DND-41 (cell line): ENCODE measurements at places on chromosomes 13 and 19.
A peak's percentile ranks its signal among the peaks of the same experiment; 100 is the strongest.

DNA sequence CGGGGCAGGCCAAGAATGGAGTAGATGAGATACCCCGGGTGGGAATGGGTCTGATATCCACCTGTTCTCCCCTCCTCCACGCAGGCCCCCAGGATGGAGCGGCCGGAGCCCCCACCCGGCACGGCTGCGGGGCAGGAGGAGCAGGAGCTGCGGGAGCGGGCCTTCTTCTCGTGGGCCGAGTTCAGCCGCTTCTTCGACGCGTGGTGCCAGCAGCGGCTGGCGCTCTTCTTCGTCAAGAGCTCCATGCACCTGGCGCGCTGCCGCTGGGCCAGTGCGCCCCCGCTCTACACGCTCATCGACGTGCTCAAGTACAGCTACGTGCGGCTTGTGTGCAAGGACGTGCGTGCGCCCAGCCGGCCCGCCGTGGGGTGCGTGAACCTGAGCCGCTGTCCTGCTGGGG lies 1.2 kb downstream of the ZSWIM9 start:
- H3K27ac ChIP-seq: peak overlapping the region; percentile 98; the same call in 1 of the 2 replicates
- DNase-seq: no peak
- H3K27me3 ChIP-seq: no peaks in the 10 kb centered on the region
- H3K36me3 ChIP-seq: peaks cover 37% of the 10 kb centered on the region
- H3K4me1 ChIP-seq: peaks cover 35% of the 10 kb centered on the region
- no peak overlapping the region; the same call in 1 of the 2 replicates for H3K4me3 ChIP-seq

DNA sequence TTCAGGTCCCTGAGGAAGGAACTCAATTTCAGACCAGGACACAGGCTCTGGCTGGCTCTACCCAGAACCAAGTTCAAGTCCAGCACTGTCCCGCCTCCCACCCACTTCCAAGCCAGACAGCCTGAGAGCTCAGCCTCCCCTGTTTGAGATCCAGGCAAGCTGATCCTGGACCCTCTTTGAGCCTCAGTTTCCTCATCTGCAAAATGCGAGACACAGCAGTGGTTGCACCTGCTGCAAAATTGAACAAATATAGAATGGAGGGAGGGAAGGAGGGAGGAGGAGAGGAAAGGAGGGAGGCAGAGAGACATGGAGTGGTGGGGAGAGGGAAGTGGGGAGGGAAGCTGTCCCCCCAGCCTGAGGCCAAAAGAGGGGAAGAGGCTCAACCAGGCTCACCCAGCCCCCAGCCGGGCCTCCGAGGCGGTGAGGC lies 751 bp downstream of the TMEM221 start:
- peaks cover 13% of the 10 kb centered on the region for H3K4me1 ChIP-seq
- DNase-seq: no peak
- H3K27me3 ChIP-seq: peaks cover 15% of the 10 kb centered on the region
- no peaks in the 10 kb centered on the region for H3K36me3 ChIP-seq

GRCh38 chr19:46058778-46059177 lies 18.0 kb upstream of the IGFL4 start:
- no peak for DNase-seq
- no peak overlapping the region for H3K27ac ChIP-seq
- H3K4me3 ChIP-seq: no peak overlapping the region

- peak overlapping the region; percentile 77 for H3K27ac ChIP-seq
- H3K36me3 ChIP-seq: peaks cover 22% of the 10 kb centered on the region
- H3K27me3 ChIP-seq: no peaks in the 10 kb centered on the region
- peaks cover 34% of the 10 kb centered on the region for H3K4me1 ChIP-seq
- DNase-seq: peak; percentile 11
- H3K4me3 ChIP-seq: peak overlapping the region; percentile 93
Observed at GRCh38 chr13:49584771-49585182, 581 bp downstream of the RCBTB1 start.

- no peaks in the 10 kb centered on the region for H3K4me1 ChIP-seq
- DNase-seq: peak; percentile 70
- no peaks in the 10 kb centered on the region for H3K27me3 ChIP-seq
- H3K36me3 ChIP-seq: peaks cover 52% of the 10 kb centered on the region
- no peak overlapping the region for H3K4me3 ChIP-seq
Observed at GRCh38 chr19:4267101-4267900, 11.8 kb upstream of the SHD start.

- peak within 1 kb of the TSS; percentile 82 for H3K27ac ChIP-seq
- peak within 1 kb of the TSS; percentile 71 for H3K4me3 ChIP-seq
- DNase-seq: peak; percentile 66
- H3K27me3 ChIP-seq: peaks cover 5% of the 10 kb centered on the region
Observed at GRCh38 chr19:6590827-6591319, at the start of gene CD70. TSS of gene CD70 (minus strand) at chr19:6591150. CDS start at chr19:6591002, 148 bp downstream.

- H3K4me3 ChIP-seq: no peak overlapping the region
- H3K27ac ChIP-seq: no peak overlapping the region
- H3K36me3 ChIP-seq: peaks cover 47% of the 10 kb centered on the region
- DNase-seq: no peak
Observed at GRCh38 chr13:111314852-111315251, 5.6 kb upstream of the TEX29 start.

GRCh38 chr19:19276851-19277250 lies 3.8 kb upstream of the TM6SF2 start:
- no peak overlapping the region for H3K4me3 ChIP-seq
- H3K27me3 ChIP-seq: no peaks in the 10 kb centered on the region
- H3K36me3 ChIP-seq: peaks cover 62% of the 10 kb centered on the region
- no peak for DNase-seq
- no peak overlapping the region for H3K27ac ChIP-seq

DNA sequence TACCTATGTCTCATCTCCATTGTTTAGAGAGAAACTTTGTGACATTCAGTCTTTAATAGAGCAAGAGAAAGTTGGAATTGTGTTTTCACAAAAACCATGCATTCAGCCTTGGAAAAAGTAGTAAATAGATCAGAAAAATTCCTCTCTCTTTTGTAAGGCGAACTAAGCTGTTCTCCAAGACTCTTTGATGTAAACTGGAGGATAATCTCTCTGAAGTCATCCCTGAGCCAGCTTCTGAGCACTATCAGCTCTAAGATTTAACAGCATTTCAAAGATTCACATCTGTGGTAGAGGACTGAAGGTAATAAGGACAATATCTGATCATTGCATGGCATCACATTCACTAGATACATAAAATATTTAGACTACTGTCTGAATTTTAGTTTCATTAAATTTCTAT lies 904.6 kb upstream of the ATXN8OS start:
- H3K27ac ChIP-seq: no peak overlapping the region
- no peaks in the 10 kb centered on the region for H3K36me3 ChIP-seq
- no peak for DNase-seq
- no peaks in the 10 kb centered on the region for H3K27me3 ChIP-seq
- no peak overlapping the region for H3K4me3 ChIP-seq
- H3K4me1 ChIP-seq: no peaks in the 10 kb centered on the region

DNA sequence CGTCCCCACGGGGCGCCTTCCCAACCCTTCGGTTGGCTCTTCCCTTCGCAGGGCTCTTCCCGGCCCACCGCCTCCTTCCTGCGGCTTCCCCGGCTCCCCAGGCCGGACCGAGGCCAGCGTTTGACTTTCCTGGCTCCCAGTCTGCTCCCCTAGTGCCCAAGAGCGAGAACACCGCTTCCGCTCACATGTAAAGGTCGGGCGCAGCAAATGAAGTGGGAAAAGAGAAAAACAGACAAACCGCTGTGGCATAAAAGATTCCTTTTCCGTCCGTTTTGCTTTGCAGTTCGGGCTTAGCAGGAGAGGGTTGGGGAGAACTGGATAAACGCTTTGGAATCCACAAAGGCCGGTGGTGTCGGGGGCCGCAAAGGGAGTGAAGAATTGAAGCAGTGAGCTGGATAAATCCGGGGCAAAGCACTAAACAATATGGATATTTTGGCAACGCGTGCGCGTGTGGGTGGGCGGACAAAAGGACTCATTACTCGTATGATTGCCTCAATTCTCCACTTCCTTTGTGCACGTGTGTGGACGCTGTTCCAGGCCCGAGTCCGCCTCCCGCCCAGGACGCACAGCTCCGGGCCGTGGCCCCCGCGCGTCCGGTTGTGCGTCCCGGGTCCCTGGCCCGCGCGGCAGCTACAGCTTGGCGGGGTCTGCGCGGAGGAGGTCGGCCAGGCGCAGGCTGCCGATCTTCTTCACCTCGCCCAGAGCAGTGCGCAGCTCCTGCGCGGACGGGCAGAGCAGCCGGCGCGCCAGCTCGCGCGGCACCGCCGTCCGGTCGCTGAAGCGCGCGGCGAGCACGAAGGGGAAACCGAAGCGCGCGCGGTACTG lies 8.6 kb upstream of the CDX2 start:
- DNase-seq: no peak
- no peaks in the 10 kb centered on the region for H3K36me3 ChIP-seq
- no peak overlapping the region for H3K4me3 ChIP-seq
- no peak overlapping the region for H3K27ac ChIP-seq
- no peaks in the 10 kb centered on the region for H3K27me3 ChIP-seq

- H3K27me3 ChIP-seq: peaks cover 3% of the 10 kb centered on the region
- no peak overlapping the region for H3K27ac ChIP-seq
- no peaks in the 10 kb centered on the region for H3K4me1 ChIP-seq
- no peak overlapping the region for H3K4me3 ChIP-seq
Observed at GRCh38 chr13:43785650-43786471, 911 bp downstream of the ENOX1 start.

GRCh38 chr19:21022996-21023395 lies 2.5 kb downstream of the ZNF430 start:
- DNase-seq: peak; percentile 17
- H3K4me3 ChIP-seq: peak overlapping the region; percentile 90; the same call in 1 of the 2 replicates
- H3K36me3 ChIP-seq: peaks cover 60% of the 10 kb centered on the region

- H3K4me3 ChIP-seq: no peak within 1 kb of the TSS
- no peak within 1 kb of the TSS for H3K27ac ChIP-seq
- DNase-seq: no peak
Observed at GRCh38 chr19:44698492-44699201, at the start of gene CEACAM16. TSS of gene CEACAM16 (plus strand) at chr19:44699151. CDS start at chr19:44701457, 2,306 bp downstream.

DNA sequence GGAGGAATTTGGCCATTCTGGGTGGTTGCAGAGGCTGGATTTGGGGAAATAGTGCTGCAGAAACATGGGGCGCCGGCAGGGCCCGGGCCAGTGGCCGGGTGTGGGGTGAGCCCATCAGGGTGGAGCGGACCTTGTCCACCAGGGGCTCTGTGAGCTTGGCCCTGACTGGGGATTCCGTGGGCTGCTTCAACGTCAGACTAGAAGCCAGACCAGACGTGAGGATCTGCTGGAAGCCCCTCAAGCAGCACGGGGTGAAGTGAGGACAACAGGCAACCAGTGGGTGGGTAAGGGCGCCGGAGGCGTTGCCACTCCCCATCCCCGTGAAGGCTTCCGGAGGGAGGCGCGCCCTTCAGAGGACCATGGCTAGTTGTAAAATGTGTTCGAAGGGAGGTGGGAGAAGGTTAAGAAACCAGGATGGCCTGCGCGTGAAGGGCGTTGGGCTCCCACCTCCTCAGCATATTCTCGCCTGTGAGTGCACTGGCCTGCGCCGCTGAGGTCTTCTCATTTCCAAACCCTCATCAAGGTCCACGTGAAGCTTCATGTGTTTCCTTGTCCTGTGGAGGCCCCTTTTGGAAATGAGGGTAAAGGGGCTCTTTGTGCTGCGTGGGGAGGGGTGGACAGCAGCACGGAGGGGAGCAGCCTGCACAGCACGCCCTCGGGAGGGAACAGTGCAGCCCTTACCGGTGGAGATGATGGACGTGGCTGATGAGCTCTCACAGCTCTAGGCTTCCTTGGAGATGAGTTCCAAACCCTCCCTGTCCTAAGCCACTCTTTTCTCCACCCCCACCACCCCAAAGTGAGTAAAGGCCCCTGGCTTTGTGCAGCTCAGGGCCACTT lies 8.3 kb downstream of the TEX29 start:
- H3K36me3 ChIP-seq: no peaks in the 10 kb centered on the region
- no peak overlapping the region for H3K27ac ChIP-seq
- H3K27me3 ChIP-seq: no peaks in the 10 kb centered on the region
- H3K4me3 ChIP-seq: no peak overlapping the region
- no peak for DNase-seq

DNA sequence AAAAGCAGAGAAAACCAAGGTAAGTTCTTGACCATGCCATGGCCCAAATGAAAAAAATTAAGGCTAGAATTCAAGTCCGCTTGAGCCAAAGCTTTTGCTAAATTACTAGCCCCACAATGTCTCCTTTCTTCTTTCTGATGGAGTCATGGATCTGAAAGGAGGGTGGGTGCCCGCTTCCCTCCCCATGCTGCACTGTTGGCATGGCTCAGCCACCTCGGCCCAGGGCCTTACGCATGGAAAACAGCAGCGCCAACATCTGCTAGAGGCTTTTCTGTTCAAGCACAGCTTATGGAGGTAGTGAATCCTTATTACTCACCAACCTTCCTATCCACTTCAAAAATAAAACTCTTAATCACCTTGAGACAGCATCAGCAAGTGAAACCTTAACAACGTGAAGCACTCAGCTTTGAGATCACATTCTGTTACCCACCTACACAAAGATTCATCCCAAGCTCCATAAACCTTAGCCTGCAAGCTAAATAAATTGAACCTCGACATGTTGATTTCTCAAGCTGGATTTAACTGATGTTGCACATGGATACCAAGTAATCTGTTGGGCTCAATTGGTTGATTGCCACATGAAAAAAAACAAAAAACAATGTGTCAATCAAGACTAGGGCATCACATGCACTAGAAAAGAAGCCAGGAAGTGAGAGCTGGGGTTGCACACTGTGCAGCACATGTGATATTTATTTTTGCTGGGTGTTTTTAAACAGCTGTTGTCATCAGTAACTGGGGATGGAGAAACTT lies 43.4 kb downstream of the TPT1 start:
- no peaks in the 10 kb centered on the region for H3K36me3 ChIP-seq
- H3K27me3 ChIP-seq: no peaks in the 10 kb centered on the region

DNA sequence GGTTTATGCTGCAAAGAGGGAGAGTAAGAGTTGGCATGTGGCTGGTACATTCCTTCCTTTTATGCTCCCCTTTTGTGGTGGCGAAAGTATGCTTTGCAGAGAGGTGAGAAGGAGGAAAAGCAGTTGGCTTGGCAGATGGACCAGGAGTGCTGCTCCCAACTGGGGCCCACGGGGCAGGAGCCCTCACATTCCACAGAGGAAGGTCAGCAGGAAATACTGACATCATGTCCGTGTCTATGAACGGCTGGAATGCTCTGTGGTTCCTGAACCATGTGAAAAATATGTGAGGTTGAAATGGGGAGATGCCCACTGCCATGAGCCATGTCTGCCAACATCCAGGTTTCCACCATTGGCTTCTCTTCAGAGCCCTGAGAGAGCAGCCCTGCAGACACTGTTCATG lies 33.3 kb upstream of the GAS6 start:
- no peaks in the 10 kb centered on the region for H3K36me3 ChIP-seq
- no peak for DNase-seq
- no peak overlapping the region for H3K27ac ChIP-seq
- no peaks in the 10 kb centered on the region for H3K4me1 ChIP-seq
- peaks cover 7% of the 10 kb centered on the region for H3K27me3 ChIP-seq

- DNase-seq: peak; percentile 7
- no peaks in the 10 kb centered on the region for H3K27me3 ChIP-seq
- no peaks in the 10 kb centered on the region for H3K36me3 ChIP-seq
- no peak overlapping the region for H3K4me3 ChIP-seq
- H3K27ac ChIP-seq: peak overlapping the region; percentile 71
- H3K4me1 ChIP-seq: peaks cover 39% of the 10 kb centered on the region
Observed at GRCh38 chr13:73622381-73622780, 511.8 kb downstream of the KLF12 start.
